ENCODE measurements at places on chromosomes 2 and 18.

DNA sequence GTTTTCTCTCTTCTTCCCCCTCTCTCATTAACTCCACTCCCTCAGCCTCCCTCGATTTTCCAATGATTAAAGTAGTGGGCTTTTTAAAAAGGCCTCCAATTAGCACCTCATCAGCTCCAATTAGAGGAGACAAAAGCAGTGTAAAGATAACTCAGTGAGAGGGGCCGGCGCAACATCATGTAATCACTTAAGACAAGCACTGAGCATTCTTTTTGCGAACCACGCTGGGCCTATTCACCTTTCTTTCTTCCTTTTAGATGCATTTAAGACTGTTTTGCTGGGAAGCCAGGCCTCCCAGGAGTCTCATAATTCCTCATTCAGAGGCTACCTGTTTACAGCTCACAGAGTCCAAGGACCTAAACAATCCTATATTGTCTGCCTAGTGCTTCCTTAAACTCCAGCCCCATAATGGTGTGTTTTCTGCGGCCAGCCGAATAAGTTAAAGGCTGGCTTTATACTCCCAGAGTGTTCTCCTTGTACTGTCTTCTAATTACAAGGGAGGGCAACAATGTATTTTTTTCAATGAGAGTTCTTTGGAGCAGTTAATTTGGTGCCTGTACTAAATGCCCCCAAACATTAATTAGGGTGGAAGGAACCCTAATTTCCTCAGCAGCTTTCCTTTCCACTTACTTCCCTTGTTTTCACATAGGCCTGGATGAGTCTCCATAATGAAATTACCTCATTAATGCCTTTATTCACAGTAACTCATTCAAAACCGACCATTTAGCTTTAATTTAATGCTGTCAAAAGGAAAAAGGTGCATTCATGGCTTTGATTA, 28.0 kb upstream of the LMAN1 start:
- no peak for DNase-seq

DNA sequence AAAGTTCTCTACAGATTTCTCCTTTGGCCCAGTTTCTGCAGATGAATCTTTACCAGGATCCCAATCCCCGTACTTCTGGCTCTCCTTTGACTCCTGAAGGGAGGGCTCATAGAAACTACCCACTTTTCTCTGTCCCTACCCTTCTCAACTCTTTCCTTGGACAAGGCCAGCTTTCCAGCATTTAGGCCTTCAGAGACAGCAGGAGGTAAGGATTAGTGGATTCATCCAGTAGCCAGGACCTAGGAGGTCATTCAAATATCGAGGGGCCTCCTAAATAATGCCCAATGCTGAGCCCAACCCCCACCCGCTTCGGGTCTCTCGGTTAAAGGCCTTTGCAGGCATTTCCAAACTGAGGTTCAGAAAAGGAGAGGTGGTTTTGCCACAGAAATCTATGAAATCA, 4.8 kb upstream of the ZNF532 start:
- no peak for DNase-seq

DNA sequence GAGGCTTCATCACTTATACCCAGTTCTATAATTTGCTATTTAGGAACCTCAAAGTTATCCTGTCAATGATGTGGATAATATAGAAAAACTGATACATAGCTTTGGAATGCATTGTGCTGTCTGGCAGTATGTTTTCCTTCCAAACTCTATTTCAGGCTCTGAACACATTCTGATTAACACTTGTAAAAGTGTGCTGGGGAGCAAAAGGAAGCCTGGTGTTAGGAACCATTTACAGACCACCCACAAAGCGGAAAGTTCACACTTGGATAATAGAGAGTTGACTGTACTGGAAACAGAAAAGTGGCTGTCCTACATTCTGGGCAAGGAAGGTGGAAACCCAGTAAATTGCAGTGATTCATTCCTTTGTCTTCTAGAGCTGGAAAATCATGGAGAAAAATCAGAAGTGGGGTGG, 114.5 kb upstream of the ZFP36L2 start:
- no peak for DNase-seq

DNA sequence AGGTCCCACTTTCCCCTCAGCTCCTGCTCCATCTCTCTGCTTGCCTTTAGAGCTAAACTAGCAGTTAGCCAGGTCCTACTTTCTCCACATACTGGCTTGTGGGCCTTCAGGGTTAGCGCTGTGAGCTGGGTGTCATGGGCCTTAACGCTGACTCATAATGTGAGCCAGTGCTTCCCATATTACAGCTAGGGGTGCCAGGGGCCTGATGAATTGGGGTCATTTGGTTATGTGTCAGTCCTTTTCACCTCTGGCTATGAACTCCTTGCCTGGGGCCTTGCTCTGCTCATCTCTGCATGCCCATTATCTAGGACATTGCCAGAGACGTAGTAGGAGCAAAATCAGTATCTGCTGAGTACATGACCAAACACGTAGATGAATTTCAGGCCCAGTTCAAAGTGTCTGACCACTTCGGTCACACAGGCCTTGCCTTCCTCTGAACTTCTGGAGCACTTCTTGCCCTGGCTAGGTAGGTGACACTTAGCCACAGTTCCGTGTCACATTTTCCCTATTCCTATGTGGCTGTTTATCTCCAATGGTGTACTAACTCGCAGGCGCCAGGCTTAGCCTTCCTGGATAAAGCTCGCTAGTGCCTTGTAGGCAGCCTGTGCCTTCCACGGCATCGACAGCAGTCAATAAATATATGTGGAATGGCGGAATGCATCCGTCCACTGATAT, 103.2 kb upstream of the SIX3 start:
- DNase-seq = no peak

GRCh38 chr2:183242937-183243336, 118.7 kb downstream of the NUP35 start:
- DNase-seq = no peak

DNA sequence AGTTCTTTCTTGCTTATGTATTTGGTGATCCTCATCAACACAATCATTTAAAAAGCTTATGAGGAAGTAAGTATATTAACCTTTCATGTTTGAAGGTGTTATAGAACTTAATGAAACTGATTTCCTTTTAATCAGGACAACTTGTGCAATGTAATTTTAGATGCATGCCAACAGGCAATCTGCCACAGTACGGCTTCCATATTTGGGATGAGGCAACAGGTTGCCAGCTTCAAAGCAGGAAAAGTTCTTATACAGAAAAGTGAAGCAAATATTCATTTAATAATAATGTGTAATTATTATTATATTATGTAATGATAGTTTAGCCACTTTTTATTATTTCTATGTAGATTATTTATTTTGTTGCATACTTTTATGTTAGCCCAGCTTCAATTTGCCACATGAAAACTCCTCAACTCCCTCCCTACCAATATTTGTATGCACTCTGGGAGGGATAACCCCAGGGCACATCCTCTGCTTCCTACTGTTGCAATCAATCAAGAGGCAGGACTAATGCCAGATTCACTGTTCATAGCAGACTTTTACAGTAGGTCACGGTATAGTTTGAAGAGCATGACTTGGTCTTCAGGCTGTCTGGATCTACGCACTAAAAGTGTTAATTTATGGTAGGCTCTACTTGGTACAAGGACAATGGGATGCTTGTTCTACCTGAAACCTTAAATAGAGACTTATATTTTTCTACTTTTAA, 277.2 kb downstream of the AGPS start:
- DNase-seq = no peak

DNA sequence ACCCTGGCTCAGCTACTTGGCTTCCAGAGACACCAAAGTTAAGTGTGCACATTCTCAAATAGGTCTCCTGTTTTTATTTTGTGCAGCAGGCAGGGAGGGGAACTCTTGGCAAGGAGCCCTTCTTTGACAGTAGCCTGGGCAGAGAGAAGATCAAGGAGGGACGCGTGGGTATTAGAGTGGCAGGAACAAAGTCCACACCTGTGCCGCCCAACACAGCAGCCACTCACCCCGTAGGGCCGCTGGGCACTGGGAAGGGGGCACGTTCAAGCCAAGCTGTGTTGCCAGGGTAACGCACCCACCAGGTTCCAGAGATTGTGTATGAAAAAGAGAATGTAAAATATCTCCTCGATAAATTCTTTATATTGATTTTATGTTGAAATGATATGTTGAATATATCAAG, 229.3 kb upstream of the AGAP1 start:
- no peak for DNase-seq

GRCh38 chr18:2244641-2245040, 326.7 kb downstream of the METTL4 start:
- no peak for DNase-seq

- no peak for DNase-seq
These were observed 175.6 kb downstream of the GLI2 start for GRCh38 chr2:120910956-120911951.

DNA sequence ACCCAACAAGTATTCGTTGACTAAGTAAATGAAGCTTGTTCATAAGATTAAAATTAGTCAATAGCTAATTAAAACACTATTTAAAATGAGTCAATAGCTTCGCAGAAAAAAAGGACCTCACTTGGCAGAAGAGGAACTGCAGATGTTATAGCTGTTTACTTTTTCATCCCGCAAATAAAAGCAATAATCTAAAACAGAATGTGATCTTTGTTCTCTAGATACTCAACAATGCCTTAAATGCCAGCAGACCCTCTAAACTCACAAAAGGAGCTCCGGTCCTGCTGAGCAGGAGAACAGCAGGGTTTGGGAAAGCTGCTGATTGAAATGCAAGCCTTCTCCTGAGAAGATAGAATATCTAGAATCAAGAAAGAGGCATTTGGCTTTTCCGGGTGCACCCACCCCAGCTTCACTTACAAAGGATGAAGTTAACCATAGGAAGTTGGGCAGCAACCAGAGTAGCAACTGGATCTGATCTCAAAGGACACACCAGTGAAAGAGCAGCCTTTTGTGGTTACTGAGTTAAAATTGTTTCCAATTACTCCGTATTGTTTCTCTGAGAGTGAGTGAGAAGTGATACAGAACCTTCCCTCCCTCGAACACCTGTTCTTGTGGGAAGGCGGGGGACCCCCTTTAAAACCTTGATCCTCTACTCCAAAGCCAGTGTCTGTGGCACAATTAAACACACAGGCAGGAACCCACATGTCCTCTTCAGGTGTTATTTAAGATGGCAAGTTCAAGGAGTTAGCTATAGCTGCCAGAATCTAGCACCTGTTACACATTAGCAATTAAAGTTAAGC, 6.8 kb downstream of the CCBE1 start:
- DNase-seq = no peak

DNA sequence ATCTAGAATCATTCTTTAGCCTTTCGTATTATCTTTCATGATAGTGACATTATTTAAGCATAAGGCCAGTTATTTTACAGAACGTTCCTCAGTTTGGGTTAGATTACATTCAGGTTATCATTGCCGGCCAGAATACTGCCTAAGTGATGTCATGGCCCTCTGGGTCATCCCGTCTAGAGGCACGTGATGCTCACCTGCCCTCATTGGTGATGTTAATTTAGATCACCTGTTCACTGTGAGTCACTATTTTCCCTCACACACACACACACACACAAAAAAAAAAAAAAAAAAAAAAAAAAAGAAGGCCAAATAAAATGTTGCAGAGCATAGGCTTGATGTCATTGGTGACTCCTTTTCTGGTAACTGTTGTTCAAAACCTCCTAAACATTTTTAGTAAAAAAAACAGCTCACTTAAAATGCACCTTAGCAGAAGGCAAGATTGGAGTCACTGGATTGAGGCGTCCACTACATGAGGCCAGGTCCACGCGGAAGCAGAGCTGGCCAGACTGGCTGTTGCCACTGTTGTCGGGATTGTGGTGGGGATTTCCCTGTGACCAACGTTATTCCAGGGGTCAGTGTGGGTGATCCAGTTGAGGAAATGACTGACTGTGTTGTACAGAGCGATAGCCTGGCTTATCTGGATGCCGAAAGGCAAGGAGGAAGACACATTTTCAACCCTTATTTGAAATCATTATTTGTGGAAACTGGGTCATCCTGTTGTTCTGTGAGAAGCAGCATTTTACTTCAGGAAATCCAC, 52.1 kb upstream of the CNGA3 start:
- no peak for DNase-seq

GRCh38 chr2:138689705-138690104, 90.5 kb downstream of the NXPH2 start:
- peak; percentile 64 for DNase-seq

DNA sequence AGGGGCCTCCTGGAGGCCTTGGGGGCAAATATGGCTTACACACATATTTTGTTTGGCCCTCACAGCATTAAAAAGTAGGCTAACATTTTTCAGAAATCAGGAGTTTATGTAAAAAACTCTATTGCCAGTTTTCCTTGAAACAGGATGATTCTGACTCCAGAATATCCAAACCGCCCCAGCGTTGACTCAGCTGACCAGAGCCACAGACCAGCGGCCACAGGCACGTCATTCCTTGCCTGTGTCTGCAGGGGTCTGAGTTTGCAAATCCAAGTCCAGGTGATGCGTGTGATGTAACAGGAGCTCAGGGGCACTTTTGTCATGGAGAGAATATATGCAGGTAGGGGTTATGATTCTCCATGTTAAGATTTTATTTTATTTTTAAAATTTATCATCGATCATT, 79.4 kb upstream of the ALKAL2 start:
- no peak for DNase-seq

- no peak for DNase-seq
These were observed 981.4 kb upstream of the DDX18 start for GRCh38 chr2:116833052-116833451.

DNA sequence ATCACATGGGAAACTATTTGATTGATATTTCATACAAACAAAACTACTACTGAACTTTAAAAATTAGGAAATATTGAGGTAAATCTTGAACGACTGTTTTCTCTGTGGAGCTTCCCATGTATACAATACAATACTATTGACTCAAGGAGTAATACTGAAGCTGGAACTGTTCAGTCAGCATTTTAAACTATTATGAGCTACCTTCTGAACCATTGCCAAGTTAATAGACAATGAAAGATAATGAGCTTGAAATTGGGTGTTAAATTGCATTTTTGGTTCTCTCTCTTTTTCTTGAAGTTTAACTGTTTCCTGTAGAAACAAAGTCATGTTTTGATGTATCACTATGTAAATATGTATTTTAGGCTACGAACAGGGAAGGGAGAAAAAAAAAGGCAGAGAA, 569.2 kb downstream of the ZEB2 start:
- no peak for DNase-seq

- no peak for DNase-seq
These were observed 83.6 kb downstream of the FAM161A start for GRCh38 chr2:61770298-61770697.

DNA sequence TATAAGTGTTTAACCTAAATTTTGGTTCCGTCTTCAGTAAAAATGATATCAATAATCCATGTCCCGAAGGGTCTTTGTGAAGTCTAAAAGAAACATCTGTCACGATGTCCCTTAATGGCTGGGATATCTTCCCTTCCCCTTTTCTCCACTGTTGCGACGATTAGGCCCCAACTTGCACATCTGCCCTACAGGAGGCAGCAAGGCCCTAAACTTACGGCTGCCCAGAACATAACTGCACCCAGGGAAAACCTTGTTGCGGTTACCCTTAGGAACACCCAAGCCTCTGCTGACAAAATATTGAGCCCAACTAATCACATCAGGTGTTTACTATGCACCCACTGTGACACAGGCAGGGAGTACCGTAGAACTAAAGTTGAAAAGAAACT, 1.3 kb upstream of the SMAD2 start:
- peak; percentile 51 for DNase-seq

DNA sequence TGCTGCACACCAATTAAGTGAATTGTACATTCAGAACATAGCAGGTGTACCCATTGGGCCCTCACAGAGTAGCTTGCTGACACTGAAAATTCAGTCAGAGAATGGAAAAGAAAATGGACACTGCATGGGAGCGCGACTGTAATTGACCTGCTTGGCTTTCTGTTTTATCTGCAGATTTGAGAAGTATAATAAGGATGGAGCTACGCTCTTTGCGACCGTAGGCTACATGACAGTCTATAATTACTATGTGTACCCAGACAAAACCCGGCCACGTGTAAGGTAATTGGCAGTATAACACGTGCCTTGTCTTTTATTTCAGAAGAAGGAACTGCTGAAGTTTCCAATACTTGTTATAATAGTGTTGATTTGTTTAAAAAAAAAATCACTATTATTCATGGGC, 33.5 kb upstream of the METAP1D start:
- no peak for DNase-seq

All from activated CD8-positive, alpha-beta T cell treated with anti-CD3 and anti-CD28 coated beads, Interleukin-2, amount 10 ng/mL, durations not matched to agents 7 days and 5 days (primary cell).